ENCODE measurements at places on chromosomes 3 and 15.

DNA sequence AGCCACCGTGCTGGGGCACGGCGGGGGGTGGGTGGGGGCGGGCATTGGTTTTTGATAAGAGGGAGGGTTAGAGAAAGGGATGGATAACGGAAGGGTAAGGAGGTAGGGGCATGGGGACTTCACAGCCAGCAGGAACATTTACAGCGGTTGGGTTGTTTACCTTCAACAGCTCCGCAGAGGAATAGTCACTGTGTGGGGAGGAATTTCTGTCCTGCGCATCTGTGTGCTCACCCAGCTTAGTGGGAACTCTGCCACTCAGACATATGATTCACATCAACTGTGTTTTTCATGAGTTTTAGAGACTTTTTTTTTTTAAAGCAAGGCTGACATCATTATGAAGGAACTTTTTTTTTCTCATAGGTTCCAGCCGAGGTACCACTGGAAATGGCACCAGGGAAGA is 19.6 kb downstream of the CHRD start:
- DNase-seq, result no peak

GRCh38 chr15:47890397-47891150 is 173.3 kb downstream of the SEMA6D start:
- no peak for DNase-seq

GRCh38 chr15:69161079-69161877 is 843 bp downstream of the GLCE start:
- peak; percentile 75 for DNase-seq

GRCh38 chr3:71146673-71147072 is 436.9 kb downstream of the FOXP1 start:
- DNase-seq, result no peak

GRCh38 chr15:82931221-82931620 is 21.3 kb downstream of the HOMER2 start:
- peak; percentile 20 for DNase-seq

Data from globus pallidus (tissue), 1 donor.